PC-3 (cell line): ENCODE measurements at places on chromosomes 6 and 20. TPM values are rescaled to one million over a fixed set of nuclear protein-coding genes. Genes with fewer than 3 reads are reported as not detected.

DNA sequence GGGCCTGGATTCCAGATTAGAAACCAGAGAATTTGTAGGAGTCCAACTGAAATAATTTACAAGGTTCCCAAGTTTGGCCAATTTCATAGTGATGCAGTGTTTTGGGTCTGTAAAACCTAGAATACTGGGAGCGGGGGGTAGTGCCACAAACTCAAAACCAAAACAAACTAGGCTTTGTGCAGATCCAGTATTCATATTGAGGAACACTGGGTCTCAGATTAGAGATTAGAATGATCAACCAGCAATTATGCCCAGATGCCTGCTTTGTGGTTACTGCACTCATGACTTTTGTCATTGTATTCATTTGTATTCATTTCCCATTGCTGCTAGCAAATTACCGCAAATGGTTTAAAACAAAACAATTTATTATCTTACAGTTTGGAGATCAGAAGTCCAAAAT is 3.2 kb upstream of the NDUFAF4 start:
- no peak for DNase-seq

- no peak for DNase-seq
Observed at GRCh38 chr20:13017235-13017634, 8.5 kb downstream of the SPTLC3 start.

- no peak for DNase-seq
Observed at GRCh38 chr6:130216620-130217019, 6.1 kb downstream of the SAMD3 start.

DNA sequence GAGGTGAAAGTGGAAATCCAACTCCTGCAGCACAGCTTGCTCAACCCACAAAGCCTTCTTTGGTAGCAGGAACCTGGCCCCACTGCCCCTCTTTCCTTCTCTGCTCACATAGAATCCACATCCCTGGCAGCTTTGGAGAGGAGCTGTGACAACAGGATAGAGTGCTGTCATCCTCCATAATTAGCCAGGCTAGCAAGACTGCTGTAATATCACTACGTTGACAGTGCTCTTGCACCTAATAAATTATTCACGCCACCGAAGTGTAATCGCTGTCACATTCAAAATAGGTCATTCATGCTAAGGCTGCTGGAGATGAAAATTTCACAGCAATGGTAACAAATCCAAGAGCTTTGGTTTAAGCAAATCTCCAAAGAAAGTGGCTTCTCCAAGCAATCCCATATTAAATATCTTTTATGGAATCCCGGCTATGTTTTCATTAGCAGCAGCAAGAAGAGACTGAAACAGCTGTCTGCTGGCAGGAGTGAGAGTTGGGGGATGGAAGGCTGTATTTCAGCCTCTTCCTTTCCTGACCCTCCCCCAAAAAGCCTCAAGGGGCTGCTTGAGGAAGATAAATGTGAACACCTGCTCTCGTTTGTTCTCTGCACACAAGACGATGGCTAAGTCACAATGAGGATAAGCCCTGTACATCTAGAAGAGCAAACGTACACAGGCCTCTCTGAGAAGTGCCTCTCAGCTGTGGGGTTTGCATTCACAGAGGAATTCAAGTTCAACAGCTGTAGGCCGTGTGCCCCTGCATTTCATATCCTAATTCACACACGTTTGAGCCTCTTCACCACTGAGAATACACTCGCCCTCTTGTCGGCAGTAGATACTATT is 16.5 kb downstream of the RIPOR2 start:
- no peak for DNase-seq

AIF1 gene
- total RNA-seq = not detected in 2 replicates
